ENCODE measurements at places on chromosomes 2 and 18. TPM values are rescaled to one million over a fixed set of nuclear protein-coding genes. Genes with fewer than 3 reads are reported as not detected.

The LOXL3 gene
- total RNA-seq: 16.0 TPM

The SERPINB4 gene
- not detected for total RNA-seq

The IL36G gene
- total RNA-seq: not detected

The ANKZF1 gene
- 26.0 TPM for total RNA-seq

The CDH20 gene
- total RNA-seq: not detected

The SLC5A6 gene
- total RNA-seq: 29.6 TPM

The CDH7 gene
- total RNA-seq: not detected

The RAB1A gene
- total RNA-seq: 52.5 TPM

The QPCT gene
- not detected for total RNA-seq

The SLC38A11 gene
- total RNA-seq: 0.30 TPM

The EDAR gene
- total RNA-seq: 0.09 TPM

The C2orf42 gene
- 15.0 TPM for total RNA-seq

The SDC1 gene
- total RNA-seq: 74.4 TPM

The HAAO gene
- total RNA-seq: 1.8 TPM

The TFCP2L1 gene
- 39.2 TPM for total RNA-seq

The CBLN2 gene
- total RNA-seq: not detected

The ZC3H6 gene
- total RNA-seq: 4.8 TPM

The REG3G gene
- 0.61 TPM for total RNA-seq

The MAP3K19 gene
- total RNA-seq: 45.7 TPM

The TTN gene
- total RNA-seq: 13.8 TPM

The CHST9 gene
- 0.20 TPM for total RNA-seq

The FBLN7 gene
- total RNA-seq: 4.3 TPM

The BOLA3 gene
- 19.2 TPM for total RNA-seq

The IL18RAP gene
- total RNA-seq: 8.0 TPM

The DCDC2C gene
- not detected for total RNA-seq

The MC4R gene
- not detected for total RNA-seq

The CASP10 gene
- total RNA-seq: 30.5 TPM

The KIAA1328 gene
- 19.3 TPM for total RNA-seq

The MMADHC gene
- 73.2 TPM for total RNA-seq

The SCN9A gene
- 5.8 TPM for total RNA-seq

The TXNDC2 gene
- not detected for total RNA-seq

The PAX3 gene
- total RNA-seq: not detected

The CPLX4 gene
- total RNA-seq: not detected

The ANKRD23 gene
- total RNA-seq: 2.0 TPM

The CNTNAP5 gene
- total RNA-seq: not detected

The SERPINB13 gene
- 3.9 TPM for total RNA-seq

The GPD2 gene
- 37.6 TPM for total RNA-seq

The FHOD3 gene
- 4.8 TPM for total RNA-seq

The PIK3C3 gene
- 27.8 TPM for total RNA-seq

The KHK gene
- 6.3 TPM for total RNA-seq

The SERPINB10 gene
- 0.11 TPM for total RNA-seq

The LCT gene
- 0.03 TPM for total RNA-seq

The PCGF1 gene
- 32.2 TPM for total RNA-seq

The NETO1 gene
- not detected for total RNA-seq

The LIPG gene
- 5.1 TPM for total RNA-seq

The KCMF1 gene
- 6.3 TPM for total RNA-seq

The MARCHF4 gene
- total RNA-seq: 0.06 TPM

The ITGB1BP1 gene
- 25.1 TPM for total RNA-seq

The IL1B gene
- total RNA-seq: 0.59 TPM

The CIAO1 gene
- total RNA-seq: 69.0 TPM

Measured in upper lobe of left lung (tissue), 6 donors.